ENCODE measurements at places on chromosomes 1 and 21.

DNA sequence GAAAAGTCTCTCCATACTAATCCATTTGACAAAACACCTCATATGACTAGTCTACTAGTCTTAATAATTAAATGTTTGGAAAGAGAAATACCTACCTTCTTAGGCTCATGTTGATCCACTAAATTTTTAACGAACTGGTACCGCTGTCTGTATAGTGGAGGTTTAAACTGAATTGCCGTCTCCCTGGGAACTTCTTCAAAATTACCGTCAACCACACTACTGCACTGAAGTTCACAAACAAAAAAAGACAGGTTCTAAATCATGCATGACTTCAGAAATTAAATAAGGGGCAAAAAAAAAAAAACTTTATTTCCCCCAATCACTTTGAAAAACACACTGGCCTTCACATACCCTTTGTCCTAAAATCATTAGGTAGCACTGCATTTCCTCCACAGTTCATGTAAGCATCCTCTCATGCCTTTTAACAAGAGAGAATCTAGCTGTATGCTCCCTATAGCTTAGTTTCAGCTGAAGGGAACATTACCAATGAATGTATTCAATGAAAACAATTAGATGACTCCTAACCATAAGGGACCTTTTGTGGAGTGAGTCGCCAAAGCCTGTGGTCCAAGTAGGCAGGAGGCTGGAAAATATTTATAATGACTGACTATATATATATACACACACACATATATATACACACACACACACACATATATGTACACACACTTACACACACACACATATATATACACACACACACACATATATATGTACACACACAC, 3.4 kb downstream of the HENMT1 start:
- no peak for DNase-seq

- no peak for DNase-seq
Observed at GRCh38 chr1:116380499-116381242, 7.6 kb downstream of the ATP1A1 start.

- DNase-seq, result no peak
Observed at GRCh38 chr21:34017039-34017961, 56.1 kb upstream of the MRPS6 start.

GRCh38 chr1:168007691-168008090, 70.8 kb upstream of the MPC2 start:
- DNase-seq, result no peak
